CD4-positive, alpha-beta T cell treated with Interleukin-17A for 1 hour (primary cell): ENCODE measurements at places on chromosomes 6 and 20.

GRCh38 chr6:124438546-124439065 lies 523.6 kb upstream of the RNF217 start:
- no peak for DNase-seq

GRCh38 chr6:147925826-147926225 lies 416.8 kb upstream of the SASH1 start:
- DNase-seq: no peak

- no peak for DNase-seq
Observed at GRCh38 chr6:40573221-40573620, 13.9 kb downstream of the LRFN2 start.

DNA sequence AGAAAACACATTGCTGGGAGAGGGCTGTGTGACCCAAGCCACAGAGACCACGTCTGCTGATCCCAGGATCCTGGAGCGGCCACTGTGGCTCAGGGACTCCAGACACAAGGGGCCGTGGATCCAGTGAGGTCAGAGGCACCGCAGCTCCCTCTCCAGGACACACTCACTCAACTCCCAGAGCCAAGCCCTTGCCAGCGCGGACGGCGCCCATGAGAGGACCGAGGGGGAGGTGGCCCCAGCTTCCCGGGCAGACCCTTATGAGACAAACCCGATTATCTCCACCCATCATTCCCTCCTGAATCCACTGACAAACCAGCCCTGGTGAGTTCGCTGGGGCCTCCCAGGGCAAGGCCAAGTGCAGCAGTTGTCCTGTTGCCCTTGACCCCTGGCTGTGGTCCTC lies 201.2 kb downstream of the TAF4 start:
- DNase-seq: no peak

- no peak for DNase-seq
Observed at GRCh38 chr6:145626857-145627256, 108.5 kb downstream of the EPM2A start.

GRCh38 chr6:110232450-110232849 lies 52.2 kb downstream of the CDC40 start:
- no peak for DNase-seq

- no peak for DNase-seq
Observed at GRCh38 chr20:63457737-63458136, 14.7 kb downstream of the KCNQ2 start.

- DNase-seq: no peak
Observed at GRCh38 chr20:45487231-45487635, 17.7 kb downstream of the WFDC2 start.

DNA sequence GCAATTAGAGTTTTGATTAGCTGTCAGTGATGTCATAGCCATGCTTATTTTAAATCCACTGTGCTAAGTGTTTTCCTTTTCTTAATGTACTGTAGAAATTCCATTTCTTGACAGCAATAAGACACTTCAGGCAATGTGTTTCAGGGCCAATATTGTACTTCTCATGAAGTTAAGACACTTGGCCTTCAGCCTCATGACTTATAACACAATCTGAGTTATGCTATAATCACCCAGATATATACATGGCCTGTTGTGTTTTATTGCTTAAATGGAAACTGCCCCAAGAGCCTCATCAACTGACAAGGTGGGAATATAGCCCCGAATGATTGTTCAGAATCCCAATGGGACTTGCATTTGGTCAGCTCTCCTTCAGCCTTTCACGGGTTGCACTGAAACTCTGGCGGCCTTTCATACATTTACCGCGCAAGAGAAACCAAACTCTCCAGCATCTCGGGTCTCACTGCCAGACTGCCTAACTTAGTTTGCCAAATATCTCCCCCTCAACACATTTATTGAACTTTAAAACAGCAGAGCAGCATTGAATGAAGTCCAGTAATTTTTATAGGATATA lies 44.2 kb upstream of the TBX18 start:
- DNase-seq: no peak

- DNase-seq: no peak
Observed at GRCh38 chr6:149147195-149147594, 170.3 kb upstream of the TAB2 start.

- DNase-seq: no peak
Observed at GRCh38 chr20:43040427-43040826, 149.3 kb downstream of the PTPRT start.

- no peak for DNase-seq
Observed at GRCh38 chr6:167708501-167709094, 118.1 kb upstream of the AFDN start.

- DNase-seq: no peak
Observed at GRCh38 chr6:126143761-126144251, 157.5 kb downstream of the TRMT11 start.

DNA sequence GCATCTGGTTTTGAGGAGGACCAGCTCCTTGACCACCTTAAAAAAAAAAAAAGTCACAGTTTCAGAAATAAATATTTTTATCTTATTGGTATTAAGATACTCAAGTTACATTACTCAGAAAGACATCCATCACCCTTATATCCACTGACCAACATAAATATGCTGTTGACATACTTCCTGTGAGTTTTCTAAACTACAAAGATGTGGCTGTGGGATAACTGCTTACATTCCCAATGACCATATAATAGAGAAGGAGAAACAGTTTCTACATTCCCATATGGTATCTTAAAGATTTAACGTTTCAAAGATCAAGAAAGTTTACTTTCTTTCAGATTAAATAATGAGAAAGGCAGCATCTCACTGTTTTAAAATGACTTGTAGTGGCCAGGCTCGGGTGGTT lies 46.3 kb downstream of the TP53INP2 start:
- no peak for DNase-seq

- no peak for DNase-seq
Observed at GRCh38 chr6:99745651-99746050, 139.0 kb downstream of the PRDM13 start.

DNA sequence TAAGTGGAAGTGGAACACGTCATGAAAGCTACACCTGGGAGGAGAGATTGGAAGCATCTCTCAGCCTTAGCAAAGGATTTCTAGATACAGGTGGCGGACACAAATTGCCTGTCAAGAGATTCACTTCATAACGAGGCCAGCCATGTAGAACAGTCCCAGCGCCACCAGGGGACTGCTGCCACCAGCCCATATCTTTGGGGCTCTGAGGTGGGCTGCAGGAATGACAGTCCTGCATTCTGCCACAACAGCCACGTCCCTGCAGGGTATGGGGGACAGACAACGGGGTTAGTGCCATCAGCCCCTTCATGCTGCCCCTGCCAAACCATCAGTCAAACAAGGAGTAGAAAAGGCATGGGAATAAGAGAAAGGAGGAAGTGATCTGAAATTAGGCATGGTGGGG lies 81.2 kb upstream of the SASH1 start:
- no peak for DNase-seq

- no peak for DNase-seq
Observed at GRCh38 chr20:57223648-57224489, 42.6 kb downstream of the BMP7 start.

DNA sequence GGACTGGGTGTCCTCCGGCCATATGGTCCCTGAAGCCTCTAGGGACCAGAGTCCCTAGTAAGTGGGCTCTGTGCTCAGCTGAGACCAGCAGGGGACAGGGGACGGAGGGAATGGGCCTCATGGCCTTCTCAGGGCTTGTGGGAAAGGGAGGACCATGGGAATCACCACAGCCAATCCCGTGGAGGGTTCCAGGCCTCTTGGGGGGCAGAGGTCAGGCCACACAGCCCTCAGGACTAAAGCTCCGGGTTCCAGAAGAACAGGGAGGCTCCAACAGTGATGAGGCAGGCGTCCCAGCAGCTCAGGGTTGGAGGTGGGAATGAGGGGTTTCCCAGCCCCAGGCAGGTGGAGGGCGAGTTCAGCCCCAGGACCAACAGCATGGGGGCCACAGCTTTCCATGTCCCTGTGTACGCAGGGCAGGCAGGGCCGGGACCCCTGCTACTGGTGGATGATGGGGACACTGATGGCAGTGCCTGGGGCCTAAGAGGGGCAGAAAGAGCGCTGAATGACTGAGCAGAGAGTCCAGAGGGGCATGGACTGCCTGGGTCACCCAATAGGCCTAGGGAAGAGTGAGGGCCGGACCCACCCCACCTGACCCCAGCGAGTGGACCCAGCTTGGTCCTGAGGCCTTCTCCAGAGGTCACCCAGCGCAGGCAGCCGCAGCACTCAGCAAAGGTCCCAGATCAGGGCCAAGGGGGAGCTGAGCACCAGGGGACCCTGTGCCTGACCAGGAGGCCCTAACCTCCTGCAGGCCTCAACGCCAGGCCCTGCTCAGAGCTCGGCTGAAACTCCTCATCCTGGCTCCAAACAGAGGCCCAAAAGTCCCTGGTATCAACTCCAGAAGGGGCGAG lies 8.8 kb downstream of the MYL9 start:
- DNase-seq: no peak

- DNase-seq: no peak
Observed at GRCh38 chr6:63788569-63788968, 153.0 kb downstream of the PHF3 start.

- no peak for DNase-seq
Observed at GRCh38 chr20:61350500-61351250, 98.6 kb downstream of the CDH4 start.

DNA sequence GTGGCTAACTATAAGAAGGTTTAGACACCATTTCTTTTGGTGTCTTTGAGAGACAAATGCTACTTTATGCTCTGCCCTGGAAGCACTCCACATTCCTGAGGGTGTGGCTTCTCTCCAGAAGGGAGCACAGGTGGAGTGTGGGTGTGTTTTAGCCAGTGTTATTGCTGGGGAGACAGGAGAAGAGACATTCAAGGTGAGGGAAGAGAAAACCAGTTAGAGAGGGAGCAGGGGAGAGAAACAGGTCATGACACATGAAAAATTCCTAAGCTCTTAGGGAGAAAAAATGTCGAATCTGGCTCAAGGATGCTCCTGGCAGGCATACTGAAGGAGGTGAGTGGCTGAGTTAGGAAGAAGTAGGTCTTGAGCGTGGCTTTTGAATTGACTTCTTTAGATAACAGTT lies 292.8 kb downstream of the CLIC5 start:
- no peak for DNase-seq

GRCh38 chr6:16855460-16855859 lies 94.2 kb upstream of the ATXN1 start:
- DNase-seq: no peak

- no peak for DNase-seq
Observed at GRCh38 chr20:17444091-17444490, 87.1 kb downstream of the BFSP1 start.

- DNase-seq: no peak
Observed at GRCh38 chr20:46139908-46140482, 21.9 kb downstream of the CD40 start.

DNA sequence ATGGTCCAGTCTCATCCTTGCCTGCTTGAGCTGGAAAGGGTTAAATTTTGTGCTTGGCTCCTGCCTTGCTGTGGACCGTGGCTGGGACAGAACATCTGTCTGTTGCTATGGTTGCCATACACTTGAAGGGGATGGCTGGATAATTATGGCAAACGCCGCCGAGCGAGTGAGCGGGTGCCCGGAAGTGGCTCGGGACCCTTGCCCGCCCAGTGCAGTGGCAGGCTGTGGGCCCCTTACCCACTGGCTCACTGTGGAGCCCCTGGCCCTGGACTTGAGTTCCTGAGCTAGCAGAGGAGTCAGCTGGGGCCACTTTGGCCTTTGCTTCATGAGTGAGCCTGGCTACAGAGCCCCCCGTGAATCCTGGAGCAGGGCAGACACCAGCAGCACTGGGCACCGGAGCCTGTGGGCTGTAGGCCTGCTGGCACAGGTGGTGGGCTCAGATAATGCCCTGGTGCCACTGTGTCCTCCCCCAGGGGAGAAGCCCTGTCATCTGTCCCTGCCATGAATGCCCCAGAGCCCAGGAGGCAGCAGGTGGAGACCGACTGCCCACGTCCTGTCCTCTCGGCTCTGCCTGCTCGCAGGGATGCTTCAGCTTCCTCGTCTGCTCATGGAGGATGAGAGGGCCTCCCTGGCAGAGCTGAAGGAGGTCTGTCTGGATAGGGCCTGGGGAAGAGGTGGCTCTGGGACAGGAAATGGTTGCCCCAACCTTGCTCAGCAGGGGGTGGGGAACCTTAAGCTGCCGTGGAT lies 25.5 kb upstream of the NOL4L start:
- no peak for DNase-seq

DNA sequence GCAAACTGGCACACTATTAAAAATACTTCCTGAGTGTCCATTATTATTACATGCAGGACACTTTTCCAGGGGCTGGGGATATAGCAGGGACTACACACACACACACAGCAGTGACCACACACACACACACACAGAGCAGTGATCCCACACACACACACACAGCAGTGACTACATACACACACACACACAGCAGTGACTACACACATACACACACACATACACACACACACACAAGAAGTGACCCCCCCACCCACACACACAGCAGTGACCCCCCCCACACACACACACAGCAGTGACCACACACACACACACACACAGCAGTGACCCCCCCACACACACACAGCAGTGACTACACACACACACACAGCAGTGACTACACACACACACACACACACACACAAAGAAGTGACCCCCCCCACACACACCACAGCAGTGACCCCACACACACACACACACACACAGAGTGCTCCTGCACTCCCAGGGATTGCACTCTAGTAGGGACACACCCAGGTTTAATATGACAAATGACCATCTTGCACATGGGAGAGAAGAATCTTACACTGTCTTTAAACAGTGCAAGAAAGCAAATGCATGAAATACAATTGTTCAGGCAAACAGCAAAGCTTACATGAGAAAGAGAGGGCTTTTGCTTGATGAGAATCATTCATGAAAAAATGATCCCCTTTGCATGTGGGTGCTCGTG lies 115.5 kb downstream of the IRF4 start:
- DNase-seq: no peak

DNA sequence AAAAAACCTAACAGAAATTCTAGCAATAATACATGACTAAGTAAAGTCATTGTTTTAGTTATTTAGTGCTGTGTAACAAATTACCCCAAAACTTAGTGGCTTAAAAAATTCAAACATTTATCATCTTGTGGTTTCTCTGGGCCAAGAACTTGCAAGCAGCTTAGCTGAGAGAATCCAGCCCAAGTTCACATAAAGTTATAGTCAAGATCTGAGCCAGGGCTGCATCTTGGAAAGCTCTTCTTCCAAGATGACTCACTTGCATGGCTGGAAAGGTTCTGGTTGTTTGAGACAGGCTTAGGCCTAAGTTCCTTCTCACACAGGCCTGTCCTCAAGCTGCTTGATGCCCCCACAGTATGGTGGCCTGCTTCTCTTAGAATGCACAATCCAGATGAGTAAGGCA lies 217.8 kb upstream of the TSHZ2 start:
- DNase-seq: no peak

GRCh38 chr20:44031781-44032582 lies 117.3 kb downstream of the TOX2 start:
- DNase-seq: no peak

DNA sequence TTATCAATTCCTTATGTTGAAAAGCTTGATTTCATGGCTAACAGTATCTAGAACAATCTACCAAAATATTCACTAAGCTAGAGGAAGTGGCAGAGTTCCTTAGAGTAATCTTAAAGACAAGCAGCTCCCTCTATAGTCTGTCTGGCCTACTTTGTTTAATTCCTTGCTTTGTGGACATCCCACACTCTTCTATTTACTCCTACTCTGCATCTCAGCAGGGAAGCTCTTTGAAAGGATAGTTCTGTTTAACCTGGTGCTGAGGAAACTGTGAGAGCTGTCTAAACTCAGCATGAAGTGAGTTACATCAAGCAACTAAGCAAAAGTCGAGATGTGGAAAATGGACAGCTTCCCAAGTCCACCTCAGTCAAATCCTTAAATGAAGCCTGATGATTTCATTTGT lies 4.3 kb downstream of the REV3L start:
- DNase-seq: peak; percentile 67
